ENCODE measurements at places on chromosomes 3 and 15.
A peak's percentile ranks its signal among the peaks of the same experiment; 100 is the strongest.

GRCh38 chr3:33117461-33117860 lies 3.6 kb downstream of the CRTAP start:
- DNase-seq, result no peak

DNA sequence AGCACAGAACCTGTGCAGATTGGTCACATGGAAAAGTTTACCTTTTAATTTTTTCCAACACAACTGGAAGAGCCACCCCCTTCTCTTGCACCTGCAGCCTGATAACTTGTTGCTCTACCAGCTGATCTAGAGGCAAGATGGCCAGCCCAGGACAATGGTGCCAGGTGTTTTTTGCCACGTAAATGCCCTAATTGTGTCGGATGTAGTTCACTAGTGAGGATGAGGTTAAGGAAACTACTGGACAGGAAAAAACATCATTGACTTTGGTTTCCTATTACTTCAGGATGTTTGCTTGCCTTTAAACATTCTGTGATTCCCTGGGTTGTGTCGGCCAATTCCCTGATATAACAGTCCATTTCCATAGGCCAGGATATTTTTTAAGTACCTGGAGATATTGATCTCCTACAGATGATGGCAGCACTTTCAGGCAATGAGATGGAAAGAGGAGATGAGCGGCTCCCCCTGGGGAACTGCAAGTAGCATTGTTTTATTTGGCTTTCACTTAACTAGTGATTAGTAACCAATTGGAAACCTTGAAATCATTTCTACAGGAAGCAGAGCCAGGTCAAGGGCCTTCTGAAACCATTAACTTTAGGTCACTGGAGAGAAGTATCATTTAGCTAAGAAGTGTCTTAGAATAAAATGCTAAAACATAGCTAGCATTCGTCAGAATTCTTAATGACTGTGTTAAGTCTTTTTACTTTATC lies 72.5 kb downstream of the OSBPL10 start:
- no peak for DNase-seq

DNA sequence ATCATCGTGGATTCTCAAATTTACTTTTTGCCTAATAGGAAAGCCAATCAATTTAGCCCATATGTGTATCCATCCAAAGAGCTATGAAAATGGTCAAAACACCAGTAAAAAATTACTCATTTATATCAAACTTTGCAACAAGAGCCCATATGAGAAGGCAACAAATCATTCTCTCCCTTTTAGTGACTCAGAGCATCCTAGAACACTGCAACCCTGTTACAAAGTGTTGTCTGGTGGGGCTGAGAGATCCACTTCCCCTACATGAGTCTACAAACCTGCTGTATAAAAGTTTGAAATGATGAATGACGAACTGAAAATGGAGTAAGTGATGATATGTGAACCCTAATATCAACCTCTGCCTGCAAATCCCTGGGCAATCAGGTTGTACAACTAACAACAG lies 23.3 kb downstream of the PDZRN3 start:
- DNase-seq, result no peak

DNA sequence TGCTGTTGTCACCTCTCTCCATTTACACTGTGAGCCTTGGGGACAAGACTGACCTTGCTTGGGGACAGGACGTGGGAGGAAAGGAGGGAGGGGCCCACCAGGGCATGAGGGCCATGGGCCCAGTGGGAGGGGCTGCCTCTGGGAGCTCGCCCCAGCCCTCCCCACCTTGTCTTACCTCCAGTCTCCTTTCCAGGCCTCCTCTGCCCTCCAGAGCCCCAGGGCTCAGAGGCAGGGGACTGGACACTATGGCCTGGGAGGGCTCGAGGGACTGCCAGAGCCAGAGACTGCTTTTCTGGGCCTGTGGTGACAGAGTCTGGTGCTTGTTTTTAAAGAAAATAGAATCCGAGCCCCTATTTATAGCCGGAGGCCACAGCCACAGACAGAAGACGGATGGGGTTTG lies 10.2 kb downstream of the CSPG4 start:
- no peak for DNase-seq

DNA sequence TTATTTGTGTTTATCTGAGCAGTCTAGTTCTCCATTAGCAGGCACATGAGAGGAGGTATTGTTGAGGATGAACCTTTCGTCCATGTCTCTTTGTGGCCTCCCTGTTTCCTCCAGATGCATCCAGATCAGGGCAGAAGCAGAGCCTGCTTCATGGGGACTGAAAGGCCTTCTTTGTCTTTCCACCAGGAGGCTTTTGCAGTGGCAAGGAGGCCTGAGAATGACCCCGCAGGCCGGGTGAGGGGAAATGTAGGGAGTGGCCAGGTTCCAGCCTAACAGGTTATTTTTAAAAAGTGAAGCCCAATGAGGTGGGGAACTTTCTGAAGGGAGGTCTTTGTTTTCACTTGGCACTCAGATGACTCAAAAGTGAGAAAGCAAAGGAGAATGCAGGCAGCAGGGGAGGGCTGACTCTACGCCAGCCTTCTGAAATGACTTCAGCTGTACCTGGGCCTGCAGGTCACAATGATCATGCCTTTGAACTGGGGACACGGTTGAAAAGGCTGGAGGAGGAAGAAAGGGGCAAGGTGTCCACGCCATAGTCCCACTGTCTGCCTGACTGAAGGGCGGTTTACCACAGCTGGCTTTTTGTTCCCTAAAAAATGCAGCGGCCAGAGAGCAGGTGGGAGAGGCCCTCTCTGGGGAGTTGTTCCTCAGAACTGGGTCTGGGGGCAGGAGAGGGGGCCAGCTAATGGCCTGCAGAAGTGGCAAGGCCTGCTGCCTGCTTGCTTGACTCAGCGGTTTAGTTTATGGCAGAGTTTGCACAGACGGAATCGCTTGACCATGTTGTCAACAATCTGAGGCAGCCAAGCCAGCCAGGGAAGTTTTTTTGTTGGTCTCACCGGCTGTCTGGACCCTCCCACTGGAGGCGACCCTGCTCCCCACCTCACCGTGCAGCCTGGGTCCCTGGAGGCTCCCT lies 28.7 kb downstream of the CMTM7 start:
- peak; percentile 45 for DNase-seq

DNA sequence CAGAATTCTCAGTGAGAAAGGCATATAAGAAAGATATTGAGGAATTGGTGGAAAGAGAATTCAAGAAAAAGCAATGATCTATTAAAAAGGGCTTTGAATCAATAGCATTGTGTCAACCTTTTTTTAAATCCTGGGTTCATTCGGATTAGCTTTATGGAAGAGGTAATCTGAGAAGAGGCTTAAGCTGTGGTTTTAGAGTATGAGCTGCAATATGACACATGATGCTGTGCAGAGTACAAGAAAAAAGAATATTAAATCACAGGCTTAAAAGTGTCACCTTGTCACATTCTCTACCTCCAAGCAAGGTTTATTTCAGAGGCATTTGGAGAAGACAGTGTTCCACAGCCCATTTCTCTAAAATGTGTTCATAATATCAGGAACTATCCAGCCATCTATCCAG lies 128.9 kb downstream of the RTP4 start:
- no peak for DNase-seq

DNA sequence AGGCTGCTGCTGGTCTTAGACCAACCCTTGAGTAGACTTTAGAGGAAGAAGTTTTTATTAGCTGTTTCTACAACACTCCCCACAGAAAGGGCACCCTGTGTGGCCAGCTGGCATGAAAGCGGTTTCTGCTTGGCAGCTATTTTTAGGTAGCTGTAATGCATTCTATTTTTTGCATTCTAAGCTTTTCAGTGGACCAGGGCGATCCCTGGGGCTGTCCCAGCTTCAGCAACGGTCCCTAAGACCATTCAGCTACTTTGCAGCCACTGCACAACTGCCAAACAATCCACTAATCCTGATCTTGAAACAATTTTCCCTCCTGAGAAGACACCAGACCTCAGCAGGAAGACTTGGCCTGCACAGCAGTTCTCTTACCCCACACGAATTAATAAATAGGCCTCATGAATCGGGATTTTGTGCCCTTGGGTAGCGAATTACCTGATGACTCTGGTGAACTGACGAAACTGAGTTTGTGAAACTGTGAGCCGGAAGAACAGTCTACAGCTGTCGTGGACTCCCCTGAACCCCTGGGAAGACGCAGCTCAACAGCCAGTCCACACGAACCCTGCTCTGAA lies 14.6 kb upstream of the TFRC start:
- DNase-seq, result peak; percentile 21

Measured in CD4-positive, alpha-beta T cell treated with Interleukin-4 for 1 hour (primary cell).